ENCODE measurements at places on chromosomes 4 and X.

DNA sequence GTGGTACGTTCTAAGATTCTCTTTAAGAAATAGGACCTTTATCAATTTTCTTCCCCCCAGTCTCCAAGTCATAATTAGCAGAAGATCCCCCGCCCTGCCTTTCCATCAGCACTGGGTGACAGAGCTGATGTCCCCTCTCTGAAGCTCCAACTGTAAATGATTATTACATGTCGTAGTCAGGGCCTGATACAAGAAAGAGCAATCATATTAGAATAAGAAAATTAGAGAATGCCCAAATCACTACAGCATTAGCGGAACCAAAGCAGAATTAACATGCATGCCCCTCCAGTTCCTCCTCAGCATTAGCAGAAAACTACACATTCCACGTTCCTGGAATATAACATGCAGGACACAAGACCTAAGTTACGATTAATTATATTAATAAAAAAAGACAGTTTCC is 717 bp downstream of the GPM6B start:
- DNase-seq = no peak

DNA sequence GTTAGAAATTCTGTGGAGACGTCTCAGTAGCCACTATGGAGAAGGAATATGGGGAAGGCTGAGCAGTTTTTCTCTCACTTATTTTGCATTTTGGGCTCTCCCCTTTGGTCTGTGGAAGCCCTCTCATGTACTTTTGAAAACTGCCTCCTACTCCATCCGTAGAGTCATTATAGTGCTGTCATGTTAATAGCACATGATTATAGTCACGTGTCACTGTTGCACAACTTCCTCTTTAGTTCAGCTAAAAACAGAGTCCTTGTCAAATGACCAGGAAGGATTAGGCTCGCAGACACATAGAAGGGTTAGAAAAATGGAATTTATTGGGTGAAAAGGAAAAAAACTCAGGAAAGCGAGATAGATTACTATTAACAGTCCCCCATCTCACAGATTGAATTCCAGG is 258.2 kb upstream of the CXorf51A start:
- DNase-seq = no peak

GRCh38 chrX:39564751-39565150 is 533.0 kb downstream of the BCOR start:
- DNase-seq = no peak

- no peak for DNase-seq
These were observed 4.5 kb downstream of the CASP3 start for GRCh38 chr4:184644553-184645307.

GRCh38 chr4:110034026-110034393 is 121.3 kb downstream of the EGF start:
- DNase-seq = no peak

- no peak for DNase-seq
These were observed 177.9 kb downstream of the VEGFC start for GRCh38 chr4:176614793-176615192.

DNA sequence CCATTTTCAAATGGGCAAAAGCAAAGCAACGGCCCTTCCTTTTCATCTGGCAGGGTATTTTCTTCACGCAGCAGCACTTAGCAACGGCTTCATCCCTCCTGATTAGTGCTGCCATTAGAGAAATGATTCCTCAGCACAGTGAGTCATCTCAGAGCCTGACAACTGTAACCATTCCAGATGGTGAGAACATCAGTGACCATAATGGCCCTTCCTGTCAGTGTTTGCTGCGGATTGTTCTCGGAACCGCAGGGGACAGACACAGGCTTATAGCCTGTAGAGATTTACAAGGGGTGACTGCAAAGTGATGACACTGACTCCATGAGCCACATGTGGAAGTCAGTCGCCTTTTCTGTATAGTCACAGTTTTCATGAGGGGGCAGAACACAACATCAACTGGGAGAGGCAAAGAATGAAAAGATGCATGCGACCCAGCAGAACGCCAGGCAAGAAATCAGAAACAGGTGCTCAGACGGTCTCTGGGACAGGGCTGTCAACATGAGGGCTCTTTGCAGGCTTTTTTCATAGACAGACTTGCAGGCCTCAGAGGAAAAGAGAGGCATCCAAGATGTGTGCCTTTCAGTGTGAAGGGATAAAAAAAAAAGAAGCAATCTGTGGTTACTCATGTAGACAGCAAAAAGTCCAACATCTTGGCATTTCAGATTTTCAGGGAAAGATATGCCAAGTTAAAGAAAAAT is 69.9 kb upstream of the FBXW7 start:
- peak; percentile 48 for DNase-seq

DNA sequence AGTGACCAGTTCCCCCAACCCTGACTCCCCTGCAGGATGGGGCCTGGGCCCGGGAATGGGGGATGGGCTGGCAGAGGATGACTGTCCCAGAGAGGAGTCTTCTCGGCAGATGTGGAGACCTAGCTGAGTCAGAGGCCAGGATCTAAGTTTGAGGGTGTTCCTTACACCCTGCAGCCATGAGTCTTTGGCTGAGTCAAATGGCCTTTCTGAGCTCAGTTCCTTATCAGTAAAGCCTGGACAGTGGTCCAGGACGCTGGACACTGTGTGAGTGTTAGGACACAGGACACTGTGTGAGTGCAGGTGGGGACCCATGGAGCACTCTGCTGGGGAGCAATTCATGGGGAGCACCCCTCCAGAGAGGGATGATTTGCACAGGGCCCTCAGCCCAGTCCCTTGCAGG is 5.0 kb downstream of the IL9R start:
- no peak for DNase-seq

GRCh38 chr4:7310451-7310850 is 118.1 kb downstream of the SORCS2 start:
- DNase-seq = no peak

GRCh38 chrX:30637874-30638815 is 15.1 kb upstream of the GK start:
- no peak for DNase-seq

DNA sequence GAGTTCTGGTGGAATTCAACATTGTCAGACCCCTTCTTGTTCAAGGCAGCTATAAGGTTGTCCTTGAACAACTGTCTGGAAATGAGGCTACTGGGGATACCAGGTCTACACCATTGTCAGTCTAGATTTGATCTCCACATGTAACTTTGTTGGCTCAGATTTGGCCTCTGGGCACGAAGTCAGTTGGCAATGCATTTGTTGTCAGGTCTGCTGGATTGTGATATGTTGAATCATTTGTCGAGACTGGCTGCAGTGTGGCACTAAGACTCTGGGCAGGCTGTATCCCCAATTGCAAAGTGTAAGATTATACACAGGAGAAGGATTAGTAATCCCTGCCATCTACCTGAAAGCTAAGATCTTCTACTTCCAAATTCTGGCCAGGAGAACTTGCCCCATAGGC is 26.5 kb downstream of the ZNF81 start:
- no peak for DNase-seq

DNA sequence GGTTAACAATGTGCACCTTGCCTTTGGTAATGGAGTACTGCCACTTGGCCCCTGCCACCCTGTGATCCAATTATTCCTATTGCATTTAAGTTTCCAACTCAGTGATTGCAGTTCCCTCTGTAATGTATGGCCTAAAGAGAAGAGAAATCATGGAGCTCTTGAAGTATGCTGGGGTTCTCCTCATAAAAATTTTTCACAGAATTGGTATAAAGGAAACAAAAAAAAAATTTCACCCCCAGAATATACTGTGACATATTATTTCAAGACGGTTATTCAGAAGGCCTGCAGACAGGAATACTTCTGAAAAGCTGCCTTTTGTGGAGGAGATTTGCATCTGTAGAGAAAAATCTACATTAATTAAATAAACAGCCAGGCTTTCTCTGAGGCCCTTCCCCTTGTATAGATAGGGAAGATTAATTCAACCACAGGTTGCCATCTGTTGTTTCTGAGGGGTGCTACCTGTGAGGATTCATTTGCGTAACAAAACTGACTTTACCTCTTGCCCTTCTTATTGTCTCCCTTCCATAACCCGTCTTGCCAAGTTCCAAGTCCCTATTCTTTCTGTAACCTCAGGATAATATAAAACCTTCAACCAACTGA is 94.8 kb upstream of the LANCL3 start:
- no peak for DNase-seq

DNA sequence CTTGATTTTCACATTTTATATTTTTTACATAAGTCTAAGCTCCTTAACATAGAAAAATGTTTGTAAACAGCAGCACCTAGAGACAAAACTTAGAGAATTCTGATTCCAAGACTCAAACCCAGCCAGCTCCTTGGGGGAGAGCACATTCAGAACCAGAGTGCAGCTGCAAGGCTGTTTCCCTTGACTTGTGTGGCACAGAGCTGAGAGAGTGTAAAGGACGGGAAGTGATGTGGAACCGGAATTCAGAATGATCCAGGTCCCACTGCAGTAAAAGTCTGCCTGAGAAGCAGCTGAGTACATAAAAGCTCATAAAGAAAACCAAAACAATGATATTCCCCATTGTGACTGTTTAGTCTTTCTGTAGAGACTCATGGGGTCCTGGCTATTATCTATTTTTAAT is 713.8 kb downstream of the RAB28 start:
- no peak for DNase-seq

GRCh38 chr4:87856816-87857215 is 24.0 kb downstream of the MEPE start:
- DNase-seq = no peak

GRCh38 chr4:175953960-175954521 is 111.6 kb upstream of the WDR17 start:
- DNase-seq = no peak

DNA sequence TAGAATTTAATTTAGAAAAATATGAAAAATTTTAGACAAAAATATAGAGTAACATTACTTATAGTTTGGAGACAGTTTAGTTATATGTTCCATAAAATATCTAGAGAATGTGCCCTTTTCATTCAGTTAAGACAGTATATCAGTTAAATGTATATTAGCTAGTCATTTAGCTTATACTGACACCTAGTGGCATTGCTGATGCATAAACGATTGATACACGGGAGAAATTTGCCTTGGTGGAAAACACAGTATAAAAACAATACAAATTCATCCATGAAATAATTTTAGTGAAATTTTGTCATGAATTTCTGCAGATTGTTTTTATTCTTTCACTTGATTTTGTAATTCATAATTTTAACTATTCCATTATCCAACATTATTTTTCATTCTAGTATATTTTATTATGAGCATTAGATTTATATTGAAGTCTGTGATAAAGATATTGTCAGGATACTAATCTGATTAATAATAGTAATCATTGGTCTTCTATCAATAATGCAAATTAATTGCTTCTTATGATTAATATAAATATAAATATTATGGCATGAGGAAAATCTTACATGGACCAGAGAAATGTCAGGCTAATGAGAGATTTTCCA is 219.0 kb downstream of the TLL1 start:
- DNase-seq = no peak

GRCh38 chr4:7366954-7367353 is 67.8 kb downstream of the PSAPL1 start:
- DNase-seq = no peak

- DNase-seq = no peak
These were observed 14.3 kb upstream of the AWAT1 start for GRCh38 chrX:70219938-70220764.

- no peak for DNase-seq
These were observed 15.8 kb upstream of the SRD5A3 start for GRCh38 chr4:55330241-55330640.

DNA sequence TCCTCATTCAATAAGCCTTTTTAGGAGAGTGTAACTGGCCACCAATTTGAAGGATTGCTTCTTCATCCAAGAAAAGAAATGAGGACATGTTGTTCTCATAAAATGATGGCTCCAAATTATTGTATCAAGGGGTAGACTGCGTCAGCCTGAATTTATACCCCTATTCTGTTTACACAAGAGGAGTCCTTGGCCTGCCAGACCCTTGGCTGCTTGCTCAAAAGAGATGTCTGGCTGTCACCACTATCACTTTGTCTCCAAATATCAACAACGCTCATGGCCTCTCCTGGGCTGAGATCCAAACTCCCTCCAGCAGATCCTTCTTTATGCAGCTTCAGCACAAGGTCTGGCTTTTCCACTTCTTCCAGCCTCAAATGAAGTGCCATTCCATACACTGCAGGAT is 127.9 kb downstream of the OR13H1 start:
- no peak for DNase-seq

- no peak for DNase-seq
These were observed 112.1 kb downstream of the DRD5 start for GRCh38 chr4:9893329-9894108.

DNA sequence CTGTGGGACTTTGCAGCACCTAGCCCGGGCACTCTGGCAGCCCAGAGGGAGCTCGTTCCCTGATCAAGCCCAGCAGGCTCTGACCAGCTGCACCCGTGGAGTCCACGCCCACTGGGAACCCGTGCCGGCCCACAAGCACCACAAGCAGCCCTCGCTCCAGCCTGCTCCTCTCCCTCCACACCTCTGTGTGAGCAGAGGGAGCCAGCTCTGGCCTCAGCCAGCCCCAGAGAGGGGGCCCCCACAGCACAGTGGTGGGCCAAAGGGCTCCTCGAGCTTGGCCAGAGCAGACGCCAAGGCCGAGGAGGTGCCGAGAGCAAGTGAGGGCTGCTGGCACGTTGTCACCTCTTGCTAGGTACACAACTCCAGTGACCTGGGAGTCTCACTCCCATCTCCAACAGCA is 5.1 kb upstream of the UGT2A1 start:
- DNase-seq = no peak

GRCh38 chrX:46587158-46587557 is 13.6 kb downstream of the CHST7 start:
- DNase-seq = no peak

DNA sequence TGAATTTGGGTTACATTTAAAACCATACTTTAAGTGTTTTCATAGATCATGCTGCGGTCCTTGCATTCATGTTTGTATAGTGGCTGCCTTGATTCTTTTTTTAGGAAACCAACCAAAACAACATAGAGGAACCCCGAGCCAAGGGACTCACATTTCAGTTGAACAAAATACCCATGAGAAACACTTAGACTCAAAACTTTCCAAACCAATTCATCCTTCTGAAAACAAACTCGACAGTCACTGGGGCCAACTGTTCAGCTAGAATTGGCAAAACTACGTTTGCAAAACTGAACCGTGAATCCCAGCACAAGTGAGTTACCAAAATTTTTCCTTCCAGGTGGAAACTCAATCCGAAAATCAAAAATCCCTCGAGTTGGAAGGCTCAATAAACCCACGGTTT is 1.4 kb downstream of the ADGRA3 start:
- no peak for DNase-seq
